ENCODE measurements at places on chromosomes 1 and 21. TPM values are rescaled to one million over a fixed set of nuclear protein-coding genes. Genes with fewer than 3 reads are reported as not detected.

TMPRSS15 gene
- not detected for total RNA-seq

POU2F1 gene
- total RNA-seq, result 5.9 TPM

GRCh38 chr1:107196973-107197562, 56.2 kb downstream of the NTNG1 start:
- no peak for DNase-seq

- DNase-seq, result no peak
Measured at GRCh38 chr1:96521994-96522760, 199.4 kb upstream of the PTBP2 start.

- no peak for DNase-seq
Measured at GRCh38 chr1:44677201-44677766, 2.8 kb downstream of the ARMH1 start.

Data from left ventricle myocardium superior (tissue), 1 donor.